ENCODE measurements at places on chromosomes 4 and X.

DNA sequence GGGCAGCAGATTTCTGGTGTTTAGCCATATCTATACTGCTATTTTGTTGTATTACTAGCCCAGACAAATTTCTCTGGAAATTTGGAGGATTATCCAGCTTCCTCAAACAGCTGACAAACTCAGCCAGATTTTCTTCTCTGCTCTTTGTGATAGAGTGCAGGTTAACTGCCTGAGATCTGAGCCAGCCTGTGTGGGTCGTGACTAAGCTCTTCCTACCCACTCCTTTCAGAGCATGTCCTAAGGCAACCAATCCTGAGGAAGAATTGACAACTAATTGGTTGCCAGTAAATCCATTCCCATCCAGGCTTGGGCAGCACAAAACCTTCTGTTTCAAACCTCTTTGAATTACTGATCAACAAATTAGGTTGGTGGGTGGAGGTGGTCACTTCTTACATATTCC lies 2.5 kb upstream of the GABRA2 start:
- no peak for DNase-seq

DNA sequence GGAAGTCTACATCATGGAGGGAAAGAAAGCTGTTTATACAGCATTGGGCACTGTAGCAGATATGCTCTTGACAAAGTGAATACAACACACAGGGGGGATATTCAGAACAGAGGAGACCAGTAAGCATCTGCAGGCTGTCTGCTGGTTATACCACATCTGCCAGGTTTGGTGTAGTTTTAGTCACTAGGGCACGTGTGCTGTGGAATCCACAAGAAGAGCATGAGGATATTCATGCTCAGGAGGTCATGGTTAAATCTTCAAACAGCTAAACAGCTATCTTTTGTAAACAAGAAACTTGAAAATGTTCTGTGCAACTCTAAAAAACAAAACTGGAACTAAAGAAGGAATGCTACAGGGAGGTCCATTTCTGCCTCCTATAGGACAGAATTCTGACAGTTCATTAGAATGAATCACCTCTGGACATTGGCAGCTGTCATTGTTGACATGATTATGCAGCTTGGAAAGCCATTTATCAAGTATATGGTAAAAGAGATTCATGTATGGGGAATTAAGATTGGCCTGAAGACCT lies 175.8 kb downstream of the RCHY1 start:
- DNase-seq: no peak

DNA sequence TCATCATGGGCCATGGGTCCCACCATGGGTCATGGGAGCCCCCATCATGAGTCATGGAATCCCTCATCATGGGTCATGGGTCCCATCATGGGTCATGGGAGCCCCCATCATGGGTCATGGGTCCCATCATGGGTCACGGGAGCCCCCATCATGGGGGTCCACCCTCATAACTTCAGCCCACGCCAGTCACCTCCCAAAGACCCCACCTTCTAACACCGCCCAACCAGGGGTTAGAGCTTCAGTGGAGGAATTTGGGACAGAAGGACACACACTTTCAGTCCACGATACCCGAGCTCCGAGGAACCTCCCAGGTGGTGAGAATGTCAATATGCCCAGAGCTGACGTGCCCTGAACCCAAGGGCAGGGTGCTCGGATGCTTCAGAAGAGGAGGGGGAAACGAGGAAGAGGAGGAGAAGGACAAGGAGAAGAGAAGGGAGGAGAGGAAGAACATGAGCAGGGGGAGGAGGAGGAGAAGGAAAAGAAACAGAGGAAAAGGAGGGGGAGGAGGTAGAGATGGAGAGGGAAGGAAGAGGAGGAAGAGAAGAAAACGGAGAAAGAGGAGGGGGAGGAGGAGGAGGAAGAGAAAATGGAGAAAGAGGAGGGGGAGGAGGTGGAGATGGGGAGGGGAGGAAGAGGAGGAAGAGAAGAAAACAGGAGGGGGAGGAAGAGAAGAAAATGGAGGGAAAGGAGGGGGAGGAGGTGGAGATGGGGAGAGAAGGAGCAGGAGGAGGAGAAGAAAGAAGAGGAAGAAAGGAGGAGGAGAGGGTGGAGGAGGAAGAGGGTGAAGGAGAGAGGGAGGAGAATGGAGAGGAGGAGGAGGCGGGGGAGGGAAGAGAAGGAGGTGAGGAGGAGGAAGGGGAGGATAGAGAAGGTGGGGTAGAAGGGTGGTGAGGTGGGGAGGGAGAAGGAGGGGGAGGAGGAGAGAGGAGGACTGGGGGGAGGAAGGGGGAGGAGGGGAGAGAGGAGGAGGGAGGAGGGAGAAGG lies 17.7 kb downstream of the IL3RA start:
- DNase-seq: no peak

DNA sequence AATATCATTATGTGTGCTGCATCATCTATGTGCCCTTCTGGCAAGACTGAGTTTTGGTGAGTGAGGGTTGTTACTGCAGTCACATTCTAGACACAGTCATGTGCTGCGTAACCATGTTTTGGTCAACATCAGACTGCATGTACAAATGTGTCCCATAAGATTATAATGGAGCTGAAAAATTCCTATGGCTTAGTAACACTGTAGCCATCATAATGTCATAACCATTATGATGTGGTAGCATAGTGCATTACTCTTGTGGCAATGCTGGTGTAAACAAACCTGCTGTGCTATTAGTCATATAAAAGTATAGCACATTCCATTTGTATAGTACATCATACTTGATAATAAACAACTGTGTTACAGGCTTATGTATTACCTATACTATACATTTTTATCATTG lies 198.1 kb upstream of the NUDT6 start:
- DNase-seq: no peak

- no peak for DNase-seq
These were observed 177.5 kb downstream of the ANKRD50 start for GRCh38 chr4:124535003-124535402.

DNA sequence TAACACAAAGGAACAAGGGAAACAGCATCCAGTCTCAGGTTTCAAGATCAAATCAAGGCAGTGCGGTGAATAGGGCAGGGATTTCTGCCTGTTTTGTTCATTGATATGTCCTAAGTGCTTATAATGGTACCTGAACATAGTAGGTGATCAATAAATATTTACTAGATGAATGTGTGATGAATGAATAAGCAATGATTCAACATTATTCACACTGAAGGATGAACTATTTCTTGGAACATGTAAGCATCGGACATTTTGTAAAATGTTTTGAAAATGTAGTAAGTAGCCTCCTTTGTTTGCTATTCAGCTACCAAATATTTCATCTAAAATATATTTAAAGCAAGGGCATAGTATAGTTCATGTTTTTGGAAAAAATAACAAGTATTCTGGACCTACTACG lies 67.8 kb downstream of the USP38 start:
- no peak for DNase-seq

DNA sequence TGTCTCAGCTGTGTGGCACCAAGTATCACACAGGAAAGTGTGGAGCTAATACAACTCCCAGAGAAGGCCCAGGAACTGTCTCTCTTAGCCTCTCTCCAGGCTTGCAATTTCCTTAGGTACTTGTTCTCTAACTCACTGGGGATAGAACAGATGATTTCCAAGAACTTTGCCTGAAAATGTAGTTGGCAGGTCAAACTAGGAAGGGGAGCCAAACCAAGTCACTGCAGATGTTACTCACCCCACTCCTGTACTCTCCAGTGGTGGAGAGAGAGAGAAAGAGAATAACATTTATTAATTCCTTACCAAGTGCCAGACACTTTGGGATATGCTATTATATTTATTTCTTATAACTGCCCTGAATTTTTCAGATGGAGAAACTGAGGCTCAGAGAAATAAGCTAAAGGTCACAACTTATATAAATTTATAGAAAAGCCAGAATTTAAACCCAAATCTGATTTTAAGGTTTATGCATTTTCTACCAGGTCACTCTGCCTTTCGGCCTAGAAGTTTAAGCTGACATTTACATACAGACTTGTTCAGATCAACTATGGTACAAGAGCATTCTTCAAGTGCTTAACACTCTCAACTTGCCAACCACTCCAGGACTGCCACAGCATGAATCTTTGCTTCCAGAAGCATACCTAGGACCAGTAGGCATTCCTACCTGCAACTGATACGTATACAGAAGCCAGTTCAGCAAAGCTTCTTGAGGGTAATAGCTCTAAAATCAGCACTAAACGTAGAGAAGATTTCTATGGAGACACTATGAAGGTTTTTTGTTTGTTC lies 248.6 kb upstream of the ETNPPL start:
- DNase-seq: no peak

- DNase-seq: no peak
These were observed 30.8 kb downstream of the SLC16A2 start for GRCh38 chrX:74452199-74452481.

DNA sequence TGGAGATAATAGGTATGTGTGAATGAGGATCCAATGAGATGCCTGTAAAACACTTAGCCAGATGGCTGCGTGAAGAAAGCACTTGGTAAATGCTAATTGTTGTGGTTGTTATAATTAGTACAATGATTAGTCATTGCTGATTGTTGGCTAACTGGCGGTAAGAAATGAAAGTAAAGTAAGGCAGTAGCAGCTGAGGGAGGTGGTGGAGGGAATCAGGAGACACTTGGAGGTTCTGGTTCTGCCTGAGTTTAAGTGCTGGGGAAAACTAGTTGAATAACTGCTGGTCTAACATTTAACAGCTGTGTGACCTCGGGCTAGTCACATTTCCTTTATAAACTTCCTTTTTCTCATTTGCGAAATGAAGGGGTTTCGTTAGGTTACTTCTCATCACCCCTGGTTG lies 30.9 kb downstream of the CD38 start:
- DNase-seq: no peak

- DNase-seq: no peak
These were observed 26.9 kb downstream of the HOPX start for GRCh38 chr4:56654238-56654632.

DNA sequence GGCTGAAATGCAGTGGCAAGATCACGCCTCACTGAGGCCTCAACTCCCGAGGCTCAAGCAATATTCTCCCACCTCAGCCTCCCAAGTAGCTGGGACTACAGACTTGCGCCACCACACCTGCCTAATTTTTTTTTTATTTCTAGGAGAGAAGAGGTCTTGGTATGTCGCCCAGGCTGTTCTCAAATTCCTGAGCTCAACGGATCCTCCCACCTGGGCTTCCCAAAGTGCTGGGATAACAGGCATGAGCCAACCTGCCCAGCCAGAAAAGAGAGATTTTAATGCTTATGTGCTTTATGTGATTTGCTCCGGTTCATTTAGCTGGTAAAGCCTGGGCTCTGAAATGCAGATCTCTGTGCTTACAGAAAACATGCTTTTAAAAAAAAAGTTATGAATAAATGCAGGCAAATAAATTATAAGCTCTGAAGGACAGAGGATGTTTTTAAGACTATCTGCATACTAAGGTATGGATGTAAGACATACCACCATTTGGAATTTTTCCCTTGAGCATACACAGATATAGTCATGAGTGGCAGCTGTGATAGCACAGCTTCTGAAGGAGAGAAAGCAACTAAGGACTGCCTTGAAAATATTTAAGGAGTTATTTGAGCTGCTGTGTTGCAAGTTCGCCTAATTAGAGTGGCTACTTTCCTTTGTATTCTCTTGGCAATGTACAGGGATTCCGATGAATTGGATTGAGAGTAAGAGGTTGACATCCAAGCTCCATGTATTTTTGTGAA lies 13.8 kb downstream of the GUCY1B1 start:
- no peak for DNase-seq

All from activated CD4-positive, alpha-beta memory T cell treated with anti-CD3 and anti-CD28 coated beads for 36 hours (primary cell).